Right kidney (tissue), 9 donors: ENCODE measurements at places on chromosomes 7 and 10.
A peak's percentile ranks its signal among the peaks of the same experiment; 100 is the strongest.

DNA sequence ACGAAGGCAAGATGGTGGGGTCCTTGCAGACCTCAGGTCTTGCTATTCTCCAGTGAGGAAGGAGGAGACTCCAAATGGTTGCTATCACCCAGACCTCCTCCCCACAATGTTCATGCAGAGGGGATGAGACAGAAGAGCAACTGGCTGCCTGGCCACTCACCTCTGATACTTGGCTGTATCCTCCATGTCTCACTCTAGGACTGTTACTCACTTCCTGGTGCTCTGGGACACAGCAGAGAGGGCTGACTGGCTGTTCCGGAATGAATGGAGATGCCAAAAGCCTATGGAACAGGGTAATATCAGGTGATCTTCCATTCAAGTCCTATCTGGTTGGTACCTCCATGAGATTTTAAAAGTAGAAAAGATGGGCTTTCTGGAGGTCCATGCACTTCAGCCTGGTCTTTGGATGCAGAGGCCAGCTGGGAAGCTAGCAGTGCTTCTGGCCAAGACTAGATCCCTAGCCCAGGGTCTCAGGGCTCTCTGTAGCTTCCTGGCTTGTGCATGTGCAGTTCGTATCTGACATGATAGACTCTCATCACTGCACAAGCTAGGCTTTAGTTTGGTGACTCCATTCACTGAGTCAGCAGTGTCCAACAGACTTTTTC is 27.0 kb upstream of the ABI1 start:
- DNase-seq: no peak

- no peak for DNase-seq
These were observed 73.8 kb upstream of the BMPER start for GRCh38 chr7:33831389-33832141.

DNA sequence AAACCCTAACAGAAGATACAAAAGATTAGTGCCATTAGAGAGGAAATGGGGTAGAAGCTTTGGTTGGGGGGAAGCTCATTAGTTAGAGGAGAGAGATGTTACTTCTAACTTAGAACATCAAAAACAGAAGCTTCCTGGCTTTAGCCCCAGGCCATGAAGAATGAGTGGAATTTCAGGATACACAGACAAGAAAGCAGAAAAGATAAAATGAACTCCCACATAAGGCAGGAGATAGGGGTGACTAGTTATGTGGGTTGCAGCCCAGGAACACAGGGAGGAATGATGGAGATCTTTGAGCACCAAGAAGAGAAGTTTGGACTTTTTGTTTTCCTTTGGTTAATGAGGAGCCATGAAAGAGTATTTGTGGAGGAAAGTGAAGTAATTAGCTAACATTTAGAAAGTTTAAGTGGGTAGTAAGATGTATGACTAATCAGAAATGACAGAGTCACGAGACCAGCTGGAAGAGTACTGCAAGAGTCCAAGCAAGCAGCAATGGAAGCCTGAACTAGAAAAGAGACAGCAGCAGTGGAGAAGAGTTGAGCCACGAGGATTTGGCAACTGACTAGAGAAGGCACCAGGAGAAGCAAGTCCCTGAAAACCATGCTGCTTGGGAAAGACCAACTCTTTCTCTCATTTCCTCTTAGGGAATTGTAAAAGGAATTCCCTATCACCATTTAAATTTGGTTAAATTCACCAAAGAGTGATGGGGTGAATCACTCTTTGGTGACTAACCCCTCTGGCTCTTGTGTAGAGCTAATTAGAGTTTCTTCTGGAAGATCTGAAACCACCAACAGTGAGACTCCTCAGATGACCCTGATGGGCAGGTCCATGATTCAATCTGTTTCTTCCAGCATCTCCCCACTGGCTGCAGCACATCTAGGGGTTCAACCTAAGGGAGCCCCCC is 131.9 kb downstream of the KCNMA1 start:
- no peak for DNase-seq

DNA sequence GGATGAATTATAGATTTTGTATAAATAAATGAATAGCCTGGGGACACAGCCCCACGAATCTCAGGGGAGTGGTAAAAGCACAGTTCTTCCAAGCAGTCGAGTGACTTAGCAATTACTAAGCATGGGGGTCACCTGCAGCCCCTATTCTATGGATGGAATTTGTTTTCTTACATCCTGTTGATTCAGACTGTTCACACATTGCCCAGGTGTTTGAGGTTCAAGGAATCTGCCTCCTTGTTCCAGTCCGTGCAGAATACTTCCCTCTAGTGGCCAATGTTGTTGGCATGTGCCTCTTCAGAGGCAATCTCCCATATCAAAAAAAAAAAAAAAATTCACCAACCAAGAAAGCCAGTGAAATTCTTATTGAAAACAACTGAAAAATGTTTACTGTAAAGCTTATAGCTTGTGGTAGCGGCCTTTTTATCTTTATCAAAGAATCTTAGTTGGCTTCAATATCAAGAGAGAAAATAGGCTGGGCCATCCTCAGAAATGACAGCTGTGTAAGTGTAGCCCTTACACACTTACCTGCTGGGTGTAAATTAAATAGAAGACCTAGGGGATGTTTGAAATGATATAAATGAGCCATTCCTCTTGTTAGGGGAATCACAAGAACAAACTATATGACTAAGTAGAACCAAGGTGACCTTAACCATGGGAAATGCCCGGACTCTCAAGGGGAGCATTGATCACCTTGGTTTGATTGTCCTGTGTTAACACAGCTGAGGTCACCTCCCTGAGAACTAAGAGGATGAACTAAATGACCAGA is 7.8 kb downstream of the LIPM start:
- DNase-seq: peak; percentile 13

DNA sequence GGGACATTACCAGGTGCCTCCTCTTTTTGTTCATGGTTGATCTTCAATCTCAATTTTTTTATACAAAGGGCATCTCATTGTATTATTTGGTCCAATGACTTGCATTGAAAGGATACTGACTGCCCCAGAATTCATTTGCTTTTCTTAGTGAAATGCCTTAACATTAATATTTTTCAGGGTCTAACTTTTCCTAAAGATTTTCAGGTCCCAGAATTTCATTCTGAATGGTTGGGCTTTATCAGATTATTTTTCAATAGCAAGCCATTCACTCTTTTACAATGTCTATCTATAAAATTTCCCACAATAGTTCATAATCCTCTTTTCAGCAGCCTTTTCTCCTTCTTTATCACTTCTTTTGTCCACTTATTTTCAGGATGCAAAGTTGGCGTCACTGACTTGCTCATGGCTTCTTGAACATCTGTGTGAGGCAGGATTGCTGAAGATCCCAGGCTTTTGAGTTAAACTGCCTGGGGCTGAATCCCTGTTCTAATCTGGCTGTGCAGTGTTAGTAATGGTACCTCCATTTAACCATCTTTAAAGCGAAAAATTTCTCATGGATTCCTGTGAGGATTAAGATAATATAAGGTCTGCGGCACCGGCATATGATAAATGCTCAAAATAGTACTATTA is 131.7 kb upstream of the HDAC9 start:
- no peak for DNase-seq

DNA sequence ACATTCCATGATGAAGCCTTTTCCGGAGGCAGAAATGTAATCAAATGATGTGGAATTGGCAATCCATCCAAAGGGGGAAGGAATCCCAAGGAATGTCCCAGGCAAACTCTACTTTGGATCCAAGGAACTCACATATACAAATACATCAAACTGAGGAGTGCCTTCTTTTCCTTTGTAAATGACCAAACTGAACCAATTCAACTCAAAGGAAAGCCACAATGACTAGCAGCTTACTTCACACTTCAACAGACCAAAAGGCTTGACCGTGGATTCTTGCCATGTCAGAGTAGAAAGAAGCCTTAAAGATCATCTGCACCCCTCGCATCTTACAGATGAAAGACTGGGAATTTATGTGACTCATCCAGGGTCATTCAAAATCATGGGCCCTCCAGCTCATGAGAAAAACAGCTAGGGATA is 79.7 kb upstream of the MACROH2A2 start:
- DNase-seq: no peak

GRCh38 chr10:30062090-30062489 is 2.7 kb upstream of the JCAD start:
- DNase-seq: no peak

GRCh38 chr10:93566435-93567276 is at the start of gene FFAR4:
FFAR4 (plus strand) TSS chr10:93566665; CDS start chr10:93566721, 56 bp downstream.
- peak; percentile 68 for DNase-seq

DNA sequence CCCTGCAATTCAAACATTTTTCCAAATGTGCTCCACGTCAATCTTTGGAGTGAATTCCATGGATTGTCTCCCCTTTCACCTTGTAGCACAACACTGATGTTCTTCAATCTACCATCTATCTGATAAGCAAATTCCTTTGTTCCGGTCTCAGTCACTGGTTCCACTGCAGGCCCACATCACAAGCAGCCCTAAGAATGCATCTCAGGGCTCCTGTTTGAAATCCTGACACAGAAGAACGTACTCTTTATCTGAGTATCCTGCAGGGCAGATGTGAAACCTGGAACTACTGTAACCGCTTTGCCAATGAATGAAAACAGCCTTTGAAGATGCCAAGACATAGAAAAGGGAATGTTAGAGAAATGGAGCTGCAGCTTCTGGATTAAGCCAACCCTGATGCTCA is 62.9 kb upstream of the FAM133B start:
- no peak for DNase-seq

GRCh38 chr10:100045592-100045991 is 35.8 kb upstream of the DNMBP start:
- no peak for DNase-seq

- no peak for DNase-seq
These were observed 104.0 kb downstream of the CPXM2 start for GRCh38 chr10:123787566-123787965.

DNA sequence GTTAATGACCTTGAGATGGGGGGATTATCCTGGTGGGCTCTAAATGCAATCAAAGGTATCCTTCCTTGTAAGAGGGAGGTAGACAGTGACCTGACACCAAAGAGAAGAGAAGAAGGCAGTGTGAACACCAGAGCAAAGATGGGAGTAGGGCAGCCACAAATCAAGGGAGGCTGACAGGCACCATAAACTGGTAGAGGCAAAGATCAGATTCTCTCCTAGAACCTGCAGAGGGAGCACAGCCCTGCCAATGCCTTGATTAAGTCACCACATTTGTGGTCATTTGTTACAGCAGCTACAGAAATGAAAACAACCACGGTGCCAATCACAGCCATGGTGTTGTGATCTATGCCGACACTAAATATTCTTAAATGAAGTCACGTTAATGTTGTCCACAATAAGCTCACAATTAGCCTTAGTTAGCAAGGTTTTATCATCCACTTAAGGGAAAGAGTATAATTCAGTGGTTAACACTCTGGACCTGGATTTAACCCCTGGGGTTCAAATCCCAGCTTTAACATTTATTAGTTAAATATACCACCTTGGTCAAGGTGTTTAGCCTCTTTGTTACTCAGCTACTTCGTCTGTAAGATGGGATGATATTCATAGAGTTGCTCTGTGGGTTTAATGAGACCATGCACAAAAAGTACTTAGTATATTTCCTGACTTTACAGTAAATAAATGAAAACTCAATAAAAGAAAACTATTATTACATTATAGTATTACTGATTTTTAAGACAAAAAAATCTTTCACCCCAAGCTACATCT is 70.8 kb downstream of the SGMS1 start:
- DNase-seq: peak; percentile 25

DNA sequence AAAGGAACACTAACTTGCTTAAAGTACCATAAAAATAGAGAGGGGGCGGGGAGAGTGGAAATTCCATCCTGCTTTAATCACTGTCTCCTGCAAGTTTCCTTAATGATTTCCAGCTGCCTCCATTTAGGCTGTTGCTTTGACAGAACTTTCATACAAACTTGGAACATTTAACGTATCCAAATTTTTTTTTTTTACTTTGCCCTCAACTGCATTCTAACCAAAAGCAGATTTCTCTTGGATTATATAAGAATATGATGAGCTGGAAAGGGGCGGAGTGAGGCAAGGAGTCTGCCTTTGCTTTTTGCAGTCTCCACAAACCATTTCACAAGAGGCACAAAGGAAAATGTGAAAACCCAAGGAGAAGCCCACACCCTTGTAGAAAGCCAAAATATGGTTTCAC is 46.6 kb upstream of the COL1A2 start:
- peak; percentile 32 for DNase-seq

DNA sequence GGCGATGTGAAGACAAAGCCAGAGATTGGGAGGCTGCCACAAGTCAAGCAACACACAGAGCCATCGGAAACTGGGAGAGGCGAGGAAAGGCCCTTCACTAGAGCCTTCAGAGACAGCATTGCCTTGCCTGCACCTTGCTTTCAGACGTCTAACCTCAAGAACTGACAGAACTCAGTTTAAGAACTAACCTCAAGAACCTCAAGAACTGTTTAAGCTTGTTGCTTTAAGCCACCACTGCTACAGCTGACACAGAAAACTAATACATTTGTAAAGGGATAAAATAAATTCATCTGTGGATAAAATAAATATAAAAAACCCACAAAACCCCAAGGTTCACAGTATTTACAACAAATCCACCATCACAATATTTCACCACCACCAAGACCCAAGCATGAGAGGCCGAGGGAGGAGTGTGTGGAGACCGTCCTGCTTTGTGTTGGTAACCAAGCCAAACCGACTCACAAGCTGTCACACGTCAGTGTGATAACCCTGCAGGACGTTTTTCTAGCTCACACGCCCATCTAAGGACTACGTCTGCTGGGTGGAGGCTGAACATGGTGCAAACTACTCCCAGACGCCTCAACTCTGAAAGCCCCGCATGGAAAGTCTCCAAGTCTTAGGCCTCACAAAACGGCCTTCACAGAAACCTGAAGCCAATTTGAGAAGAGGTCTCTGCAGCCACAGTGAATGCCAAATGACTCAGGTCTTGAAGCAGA is 116.8 kb downstream of the ABLIM1 start:
- no peak for DNase-seq

DNA sequence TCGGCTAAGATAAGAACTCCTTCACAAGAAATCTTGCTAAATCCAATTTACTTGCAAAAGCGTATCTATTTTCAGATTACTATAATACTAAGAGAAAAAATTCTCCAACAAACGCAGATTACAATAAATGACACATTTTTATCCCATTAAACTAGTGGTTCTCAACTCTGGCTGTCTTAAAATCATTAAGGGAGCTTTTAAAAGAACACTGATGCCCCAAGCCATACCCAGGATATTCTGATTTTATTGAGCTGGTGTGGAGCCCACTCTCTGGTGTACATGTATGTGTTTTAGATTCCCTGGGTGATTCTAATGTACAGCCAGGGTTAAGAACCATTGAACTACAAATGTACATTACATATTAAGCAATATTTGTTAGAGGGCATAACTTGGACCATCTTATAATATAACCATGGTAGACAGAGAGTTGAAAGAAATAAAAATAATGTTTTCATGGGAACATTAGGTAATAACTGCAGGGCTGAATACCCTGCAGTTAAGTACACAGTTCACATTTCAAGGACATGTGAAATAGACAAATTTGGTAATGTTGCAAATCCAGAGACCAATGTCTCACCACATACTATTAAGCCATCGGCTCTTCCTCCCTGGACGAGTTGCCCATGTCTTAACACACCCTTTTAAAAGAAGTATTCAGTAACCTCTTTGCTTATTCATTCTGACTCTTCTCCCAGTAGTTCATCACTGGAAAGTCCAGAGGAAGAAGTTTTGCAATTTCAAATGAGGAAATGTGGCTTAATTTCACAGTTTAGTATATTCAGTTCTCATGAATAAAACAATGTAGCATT is 6.2 kb downstream of the GSAP start:
- no peak for DNase-seq

- DNase-seq: no peak
These were observed 32.4 kb upstream of the SVIL start for GRCh38 chr10:29667191-29667590.
